Epithelial cell of alveolus of lung (primary cell): ENCODE measurements at places on chromosomes 2 and 18. TPM values are rescaled to one million over a fixed set of nuclear protein-coding genes. Genes with fewer than 3 reads are reported as not detected.

The PLGLB1 gene
- total RNA-seq = 0.13 and 1.2 TPM in 2 replicates

The DUSP19 gene
- 1.4 and 3.3 TPM in 2 replicates for total RNA-seq

The TLX2 gene
- not detected in 2 replicates for total RNA-seq

The MC4R gene
- total RNA-seq = not detected in 2 replicates

The CCL20 gene
- 0.88 and 14.0 TPM in 2 replicates for total RNA-seq

The ADGRF3 gene
- total RNA-seq = not detected in 2 replicates

The DSG1 gene
- total RNA-seq = not detected in 2 replicates

The TWIST2 gene
- 63.5 and 68.2 TPM in 2 replicates for total RNA-seq

The LRATD1 gene
- 0.64 and 3.5 TPM in 2 replicates for total RNA-seq

The ITPRIPL1 gene
- total RNA-seq = 4.9 and 5.3 TPM in 2 replicates

The IL36G gene
- total RNA-seq = not detected in 2 replicates

The MYO7B gene
- total RNA-seq = 0.24 TPM in 1 of 2 replicates, not detected in the other
